Effector CD8-positive, alpha-beta T cell (primary cell): ENCODE measurements at places on chromosomes 16 and 17.

DNA sequence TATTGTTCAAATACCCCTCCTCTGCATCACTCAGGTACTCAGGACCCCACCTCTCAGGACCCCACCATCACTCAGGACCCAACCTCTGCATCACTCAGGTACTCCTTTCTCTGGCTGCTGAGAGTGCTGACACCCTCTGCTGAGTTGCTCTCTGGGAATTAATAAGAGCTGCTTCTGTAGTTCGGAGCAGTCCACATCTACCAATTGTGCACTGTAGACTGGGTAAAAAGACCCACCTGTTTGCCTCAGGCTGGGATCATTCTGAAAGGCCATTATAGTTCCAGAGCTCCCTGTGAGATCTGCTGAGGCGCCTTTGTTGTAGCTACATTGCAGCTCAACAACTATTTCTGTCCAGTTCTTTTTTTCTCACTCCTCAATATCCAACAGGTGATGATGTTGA lies 276.3 kb upstream of the MYOCD start:
- no peak for DNase-seq

DNA sequence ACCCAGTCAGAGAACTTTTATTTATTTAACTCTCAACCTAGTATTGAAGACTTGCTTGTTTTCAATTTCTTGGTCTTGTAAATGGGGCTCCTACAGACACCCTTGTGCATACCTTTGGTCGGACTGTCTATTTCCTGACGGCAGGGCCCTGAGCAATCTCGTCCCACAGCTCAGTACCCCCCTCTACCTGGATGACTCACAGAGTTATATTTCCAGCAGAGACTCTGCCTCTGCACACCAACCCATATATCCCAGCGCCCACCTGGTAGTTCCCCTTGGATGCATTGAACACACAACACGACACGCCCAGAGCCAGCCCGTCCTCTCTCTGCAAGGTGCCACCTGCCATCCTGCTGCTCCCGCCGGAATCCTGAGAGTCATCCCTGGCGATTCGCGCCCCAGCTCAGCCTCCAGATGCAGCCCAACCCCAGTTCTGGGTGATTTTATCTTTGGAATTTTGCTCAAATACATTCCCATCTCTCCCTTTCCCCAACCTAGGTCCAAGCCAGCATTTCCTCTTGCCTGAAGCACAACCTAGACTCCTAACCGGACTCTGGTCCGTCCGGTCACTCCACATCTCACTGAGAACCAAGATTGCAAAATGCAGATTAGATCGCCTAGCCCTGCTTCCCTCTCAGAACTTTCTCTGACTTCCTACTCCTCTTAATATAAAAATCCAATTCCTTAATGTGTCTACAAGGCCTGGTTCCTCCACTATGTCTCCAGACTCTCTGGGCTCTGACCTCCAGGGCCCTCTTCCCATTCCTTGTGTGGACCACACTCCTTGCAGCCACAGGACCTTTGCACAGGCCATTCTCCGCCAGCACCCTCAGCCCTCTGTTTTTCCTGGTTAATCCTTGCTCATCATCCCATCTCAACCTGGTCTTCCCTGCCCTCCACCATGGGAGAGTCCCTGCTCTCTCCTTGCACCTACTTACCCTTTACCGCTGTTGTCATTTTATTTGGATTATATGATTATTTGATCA lies 129.2 kb downstream of the SEC14L1 start:
- no peak for DNase-seq

DNA sequence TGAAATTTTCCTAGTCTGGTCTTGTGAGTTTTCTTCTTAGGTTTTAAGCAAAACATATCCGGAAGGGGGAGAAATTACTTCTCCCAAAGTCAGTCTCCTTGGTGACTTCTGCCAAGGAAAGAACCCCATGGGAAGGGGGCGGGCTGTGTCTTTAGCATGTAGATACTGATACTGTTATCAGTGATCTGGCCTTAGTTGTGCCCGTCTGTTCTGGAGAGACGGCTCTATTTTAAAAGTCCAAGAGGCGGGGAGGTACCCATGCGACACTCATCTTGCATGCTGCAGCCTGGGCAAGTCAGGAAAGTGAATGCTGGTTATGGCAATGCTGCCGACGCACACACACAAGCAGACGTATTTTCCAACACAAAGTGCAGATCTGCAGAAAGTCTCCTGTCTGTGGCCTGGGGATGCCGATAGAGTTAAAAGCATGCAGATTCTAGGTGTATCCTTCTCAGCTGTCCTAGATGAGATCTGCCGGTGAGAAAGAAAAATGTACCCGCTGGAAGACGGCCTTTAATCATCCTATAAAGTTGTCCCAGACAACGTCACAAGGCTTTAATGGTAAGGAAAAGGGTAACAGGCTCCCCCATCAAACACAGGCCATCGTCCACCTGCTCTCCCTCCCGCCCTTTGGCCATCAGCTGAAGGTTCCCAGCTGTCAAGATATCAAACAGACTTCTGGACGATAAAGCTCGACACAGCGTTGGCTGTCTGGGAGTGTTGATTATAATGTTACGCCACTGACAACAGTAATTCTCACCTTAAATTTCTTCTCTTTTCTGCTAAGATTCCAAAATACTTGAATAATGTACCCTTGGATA lies 9.0 kb downstream of the RBFOX3 start:
- DNase-seq, result no peak

DNA sequence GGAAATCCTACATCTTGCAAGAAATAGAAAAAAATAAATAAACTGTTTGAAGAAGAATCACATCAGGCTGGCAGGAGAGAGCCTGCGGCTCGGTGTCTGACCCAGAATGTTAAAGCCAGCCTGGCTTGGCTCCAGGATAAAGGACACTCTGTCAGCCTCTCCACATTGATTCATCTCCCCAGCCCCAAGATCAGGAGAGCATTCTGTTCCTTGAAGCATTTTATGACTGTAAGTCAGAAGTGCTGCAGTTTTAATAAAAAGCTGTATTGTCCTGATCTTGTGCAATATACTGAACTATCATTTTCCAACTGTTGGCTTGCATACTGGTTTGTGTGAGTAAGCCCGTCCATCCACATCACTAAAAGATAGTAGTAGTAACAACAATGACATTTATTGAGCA lies 426.6 kb downstream of the HAPSTR1 start:
- no peak for DNase-seq

DNA sequence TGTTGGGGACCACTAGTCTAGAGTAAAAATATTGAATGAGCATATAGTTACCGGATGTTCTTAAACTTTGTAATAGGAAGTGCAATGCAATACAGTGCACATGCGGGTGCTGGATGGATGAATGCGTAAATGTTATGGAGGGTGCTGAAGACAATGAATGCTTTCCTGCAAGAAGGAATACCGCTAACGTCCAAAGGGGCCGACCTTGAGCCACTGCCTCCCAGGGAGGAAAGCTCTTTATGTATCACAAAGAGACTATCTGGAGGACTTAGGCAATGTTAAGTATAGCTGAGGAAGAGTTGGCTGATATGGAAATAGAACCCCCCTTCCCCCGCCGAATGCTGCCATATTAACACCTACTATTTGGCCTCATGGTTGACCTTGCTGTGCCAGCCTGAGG lies 27.5 kb upstream of the SHCBP1 start:
- DNase-seq, result no peak

DNA sequence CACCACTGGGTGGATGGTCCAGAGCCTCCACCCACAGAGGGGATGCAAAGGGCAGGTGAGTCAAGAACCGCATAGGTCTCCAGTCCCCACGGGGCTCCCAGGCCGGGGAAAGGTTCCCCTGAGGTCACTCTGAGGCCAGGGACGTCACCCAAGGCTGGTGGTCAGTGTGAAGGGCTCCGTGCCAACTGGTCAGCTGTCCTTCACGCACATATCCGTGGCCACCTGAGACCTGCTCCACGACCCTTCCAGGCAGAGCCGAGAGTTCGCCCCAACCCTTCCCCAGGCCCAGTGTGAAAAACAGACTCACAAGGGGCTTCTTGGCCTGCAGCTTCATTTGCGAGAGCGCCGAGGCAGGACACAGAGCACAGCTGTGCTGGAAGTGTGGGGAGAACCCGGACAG lies 2.8 kb downstream of the TSR3 start:
- no peak for DNase-seq

DNA sequence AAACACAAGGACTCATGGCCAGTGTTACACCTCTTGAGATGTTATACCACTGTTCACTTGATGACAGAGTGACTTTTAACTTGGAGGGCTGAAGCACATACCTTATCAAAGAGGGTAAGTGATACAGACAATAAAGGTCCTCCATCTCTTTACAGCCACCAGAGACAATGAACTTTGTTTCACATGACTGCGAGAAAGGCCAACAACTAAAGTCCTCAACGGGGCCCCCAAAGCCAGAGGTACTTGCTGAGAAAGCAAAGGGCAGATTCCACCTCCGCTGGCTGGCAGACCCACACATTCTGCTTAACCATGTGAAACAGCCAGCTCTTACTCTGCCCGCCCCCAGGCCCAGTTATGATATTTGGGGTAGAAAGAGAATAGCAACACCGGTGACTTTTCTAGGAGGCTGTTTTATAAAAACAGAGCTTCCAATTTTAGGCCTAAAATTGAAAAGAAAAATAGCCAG lies 21.4 kb downstream of the DCUN1D3 start:
- no peak for DNase-seq

GRCh38 chr17:806781-807522 lies 24.8 kb downstream of the MRM3 start:
- DNase-seq, result no peak

- no peak for DNase-seq
Measured at GRCh38 chr17:33137426-33137825, 145.8 kb downstream of the SPACA3 start.

DNA sequence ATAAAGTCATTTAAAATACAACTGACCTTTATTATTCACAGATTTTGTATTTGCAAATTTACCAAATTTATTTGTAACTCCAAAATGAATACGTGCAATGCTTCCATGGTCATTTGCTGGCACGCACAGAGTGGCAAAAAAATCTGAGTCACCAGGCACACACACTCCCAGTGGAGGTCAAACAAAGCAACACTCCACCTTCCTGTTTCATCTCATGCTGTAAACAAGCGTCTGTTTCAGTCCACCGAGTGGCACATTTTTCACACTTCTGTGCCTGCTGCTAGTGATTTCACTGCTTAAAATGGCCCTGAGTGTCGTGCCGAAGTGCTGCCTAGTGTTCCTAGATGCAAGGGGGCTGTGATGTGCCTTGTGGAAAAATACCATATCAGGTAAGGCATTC lies 17.8 kb upstream of the ITGAE start:
- no peak for DNase-seq

DNA sequence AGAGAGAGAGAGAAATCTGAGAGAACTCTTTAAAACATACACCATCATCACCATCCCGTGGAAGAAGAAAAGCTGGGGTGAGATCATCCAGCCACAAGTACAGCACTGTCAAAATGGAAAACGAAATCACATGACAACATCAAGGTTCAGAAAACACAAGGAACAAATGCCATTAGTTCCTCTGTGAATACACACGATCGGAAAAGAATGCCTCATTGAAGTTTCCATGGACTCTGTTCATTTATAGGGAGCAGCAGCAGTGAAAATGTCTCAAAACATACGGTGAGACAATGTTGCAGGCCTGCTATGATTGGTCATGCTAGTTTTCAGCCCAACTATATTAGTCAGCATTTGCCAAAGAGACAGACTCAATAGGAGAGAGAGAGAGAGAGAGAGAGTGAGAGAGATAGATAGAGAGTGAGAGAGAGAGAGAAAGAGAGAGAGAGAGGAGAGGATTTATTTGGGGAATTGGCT lies 4.4 kb downstream of the CFAP97D1 start:
- DNase-seq, result no peak

DNA sequence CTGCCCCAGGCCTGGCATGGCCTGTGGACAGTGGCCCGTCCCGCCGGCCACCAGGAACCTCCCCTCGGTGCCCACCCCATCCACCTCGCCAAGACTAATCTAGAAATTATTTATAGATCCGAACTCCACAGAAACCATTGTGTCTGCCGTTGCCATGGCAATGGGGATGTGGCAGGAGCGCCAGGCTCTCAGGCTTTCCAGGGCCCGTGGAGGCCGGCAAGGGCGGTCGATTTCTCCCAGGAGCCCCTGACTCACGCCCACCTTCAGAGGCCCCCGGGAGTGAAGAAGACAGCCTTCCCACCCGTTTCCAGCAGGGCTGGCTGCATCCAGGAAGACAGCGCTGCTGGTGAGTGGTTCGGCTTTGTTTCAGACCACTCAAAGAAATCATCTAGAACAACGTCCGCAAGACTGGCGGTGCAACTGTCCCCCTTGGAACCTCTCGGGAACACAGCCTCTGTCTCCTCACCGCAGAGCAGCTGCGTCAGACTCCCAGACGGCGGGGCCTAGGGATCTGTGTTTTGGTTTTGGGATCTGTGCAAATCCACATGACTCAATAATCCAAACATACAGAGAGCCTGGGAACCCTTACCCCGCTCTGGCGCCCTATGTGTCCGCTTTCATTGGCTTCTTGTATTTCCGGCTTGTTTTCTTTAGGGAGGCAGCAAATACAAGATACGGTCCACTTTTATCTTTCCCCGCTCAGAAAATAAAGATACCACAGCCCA lies 48.5 kb upstream of the ZCCHC14 start:
- DNase-seq, result no peak

- no peak for DNase-seq
Measured at GRCh38 chr17:78027121-78027520, 68.6 kb downstream of the TNRC6C start.

- no peak for DNase-seq
Measured at GRCh38 chr16:12874186-12874585, 27.2 kb upstream of the SHISA9 start.

DNA sequence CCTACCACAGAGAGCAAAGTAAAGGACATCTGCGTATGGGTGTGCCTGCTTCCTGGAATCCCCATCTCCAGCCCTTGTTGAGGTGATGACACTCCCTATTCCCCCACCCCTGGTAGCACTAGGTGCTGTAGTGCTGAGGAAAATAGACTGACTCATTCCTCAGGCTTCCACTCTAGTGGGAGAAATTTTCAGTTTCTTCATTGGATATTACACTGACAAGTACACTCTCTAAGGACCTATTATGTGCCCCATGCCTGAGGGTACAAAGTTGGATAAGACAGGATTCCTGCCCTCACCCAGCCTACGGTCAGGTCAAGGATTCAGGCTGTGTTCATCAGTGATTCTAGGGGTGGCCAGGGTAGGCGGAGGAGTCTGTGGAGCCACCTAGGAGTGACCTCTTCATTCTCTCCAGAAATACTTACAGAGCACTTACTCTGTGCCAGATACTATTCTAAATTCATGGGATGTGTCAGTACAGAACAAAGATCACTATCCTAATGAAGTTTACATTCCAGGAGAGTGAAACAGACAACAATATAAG lies 4.5 kb upstream of the ZC3H7A start:
- DNase-seq, result no peak

- DNase-seq, result no peak
Measured at GRCh38 chr17:17570140-17570797, 21.2 kb downstream of the PEMT start.

DNA sequence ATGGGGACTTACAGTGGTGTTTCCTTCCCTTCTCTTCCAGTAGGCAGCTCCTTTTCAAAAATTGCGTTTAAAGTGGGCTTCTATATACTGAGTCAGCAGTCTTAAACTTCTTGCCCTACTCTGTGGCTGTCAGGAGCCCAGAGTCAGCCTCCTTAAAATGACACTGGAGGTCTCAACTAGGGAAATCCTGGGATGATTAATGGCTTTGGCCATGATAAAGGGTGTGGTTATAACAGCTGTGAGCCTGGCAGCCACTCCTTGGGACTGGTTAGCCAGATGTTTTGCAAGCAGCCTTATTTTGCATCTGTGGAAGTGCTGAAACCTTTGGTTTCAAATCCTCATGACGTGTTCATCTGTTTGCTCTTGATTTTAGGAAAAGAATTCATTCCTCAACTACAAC lies 25.0 kb downstream of the TAC4 start:
- no peak for DNase-seq

- DNase-seq, result no peak
Measured at GRCh38 chr17:73652886-73653480, 8.7 kb upstream of the SDK2 start.

GRCh38 chr16:20971401-20971800 lies 70.8 kb downstream of the LYRM1 start:
- DNase-seq, result no peak
